NCI-H446 (cell line): ENCODE measurements at places on chromosomes 5 and 9.

DNA sequence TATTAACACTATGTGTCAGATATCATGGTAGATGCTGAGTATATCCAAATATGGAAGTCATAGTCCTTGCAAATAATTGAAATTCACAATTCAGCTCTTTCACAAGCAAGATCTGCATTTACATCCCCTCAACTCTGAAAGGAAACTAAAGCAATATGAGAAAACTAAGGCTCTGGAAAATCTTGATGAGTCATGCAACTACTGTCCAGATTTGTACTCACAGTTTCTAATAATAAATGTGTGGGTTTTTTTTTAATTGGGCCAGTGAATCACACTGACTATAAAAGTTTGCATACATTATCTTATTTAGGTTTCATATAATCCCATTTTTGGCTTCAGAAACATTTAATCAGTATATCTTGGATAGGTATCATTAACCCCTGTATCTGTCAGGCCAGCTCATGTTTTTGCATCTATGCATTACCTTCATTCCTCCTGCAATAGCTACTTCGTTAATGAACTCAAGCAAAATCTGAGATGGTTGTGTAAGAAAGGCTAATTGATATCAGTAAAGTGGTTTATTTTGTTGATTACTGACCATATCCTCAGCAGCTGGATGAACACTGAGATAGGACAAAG lies 58.7 kb upstream of the PRR16 start:
- DNase-seq = no peak

- DNase-seq = no peak
Measured at GRCh38 chr5:10594591-10595210, 30.8 kb downstream of the ANKRD33B start.

GRCh38 chr5:139472386-139473030 lies 1.7 kb downstream of the SMIM33 start:
- DNase-seq = no peak

- no peak for DNase-seq
Measured at GRCh38 chr5:109469896-109470662, 60.3 kb upstream of the PJA2 start.

- no peak for DNase-seq
Measured at GRCh38 chr9:127898433-127899127, 823 bp downstream of the ST6GALNAC6 start.

DNA sequence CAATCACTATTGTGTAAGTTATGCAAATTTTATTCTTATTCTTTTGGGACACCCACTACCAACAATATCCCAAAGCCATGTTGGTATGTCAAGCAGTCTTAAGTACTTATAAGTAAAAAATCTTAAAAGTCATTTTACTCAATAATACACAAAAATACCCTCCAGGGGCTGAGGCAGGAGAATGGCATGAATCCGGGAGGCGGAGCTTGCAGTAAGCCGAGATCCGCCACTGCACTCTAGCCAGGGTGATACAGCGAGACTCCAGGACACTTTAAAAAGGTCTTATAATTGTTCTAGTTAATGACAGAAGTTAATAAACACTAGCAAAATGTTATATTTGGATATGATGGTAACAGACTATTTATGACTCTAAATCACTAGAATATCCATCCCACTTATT lies 16.8 kb downstream of the CLINT1 start:
- no peak for DNase-seq

DNA sequence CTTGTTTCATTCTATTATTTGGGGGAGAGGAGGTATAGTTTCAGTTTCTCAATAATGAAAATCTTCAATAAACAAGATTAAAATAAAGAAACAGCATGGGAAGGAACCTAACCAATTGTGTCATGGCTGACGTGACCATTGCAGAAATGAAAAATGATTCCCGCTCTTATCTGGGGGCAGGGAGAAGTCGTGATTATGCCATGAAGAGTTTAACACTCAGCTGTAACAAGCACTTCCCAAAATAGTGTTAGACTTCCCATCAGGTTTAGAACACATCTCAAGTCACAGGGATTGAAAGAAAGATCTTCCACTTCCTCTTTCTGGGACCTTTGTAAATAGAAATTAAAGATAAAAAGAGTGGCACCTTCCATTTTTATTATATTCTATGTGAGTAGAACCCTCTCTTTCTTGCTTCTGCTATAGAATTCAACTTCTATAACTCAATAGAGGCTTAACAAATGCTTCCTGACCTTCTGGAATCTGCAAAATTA lies 122.2 kb downstream of the TRPM6 start:
- no peak for DNase-seq

GRCh38 chr9:132534832-132535231 lies 47.6 kb upstream of the BARHL1 start:
- DNase-seq = no peak

DNA sequence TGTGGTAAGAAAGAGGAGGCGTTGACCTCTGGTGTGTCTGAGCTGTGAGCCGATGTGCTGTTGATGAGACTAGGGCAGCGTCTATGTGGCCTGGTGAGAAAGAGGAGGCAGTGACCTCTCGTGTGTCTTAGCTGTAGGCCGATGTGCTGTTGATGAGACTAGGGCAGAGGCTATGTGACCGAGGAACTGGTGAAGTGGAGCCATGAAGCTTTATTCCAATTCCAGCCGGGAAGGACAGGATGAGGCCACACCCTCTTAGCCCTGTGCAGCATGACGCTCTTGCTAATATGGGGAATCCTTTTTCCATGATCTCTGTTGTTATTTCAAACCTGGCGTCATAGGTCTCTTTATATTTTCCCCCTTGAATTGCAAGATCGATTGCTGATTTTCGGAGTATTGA lies 172.4 kb downstream of the GOLPH3 start:
- DNase-seq = no peak

GRCh38 chr5:132492386-132493125 lies 2.0 kb upstream of the IRF1 start:
- DNase-seq = no peak
